ENCODE measurements at places on chromosomes 16 and 17.

- DNase-seq = no peak
These were observed 103.1 kb upstream of the CHMP6 start for GRCh38 chr17:80888276-80889160.

DNA sequence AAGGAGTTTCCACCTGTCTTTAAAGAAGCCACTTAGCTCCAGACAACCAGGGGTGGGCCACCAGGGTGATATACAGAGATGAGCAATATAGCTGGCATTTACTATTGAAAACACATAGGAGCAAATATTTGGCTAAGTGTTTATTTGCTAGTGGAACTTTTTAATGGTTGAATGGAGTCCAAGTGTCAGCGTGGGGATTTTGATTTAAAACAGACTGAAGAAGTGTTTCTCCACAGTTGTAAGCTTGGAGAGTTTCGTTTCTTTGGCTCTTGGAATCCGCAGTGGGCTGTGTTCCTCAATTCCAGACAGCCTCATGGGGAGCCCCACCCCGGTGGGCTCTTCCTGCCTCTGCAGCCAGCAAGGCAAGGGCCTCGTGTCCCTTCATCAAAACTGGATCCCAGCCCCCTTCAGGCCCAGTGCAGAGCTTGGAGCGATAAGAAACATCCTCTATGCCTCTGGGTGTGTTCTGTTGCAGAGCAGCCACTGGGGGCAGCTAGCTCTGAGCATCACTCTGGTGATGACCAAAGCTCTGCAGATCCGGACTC lies 36.1 kb downstream of the NOG start:
- peak; percentile 23 for DNase-seq

DNA sequence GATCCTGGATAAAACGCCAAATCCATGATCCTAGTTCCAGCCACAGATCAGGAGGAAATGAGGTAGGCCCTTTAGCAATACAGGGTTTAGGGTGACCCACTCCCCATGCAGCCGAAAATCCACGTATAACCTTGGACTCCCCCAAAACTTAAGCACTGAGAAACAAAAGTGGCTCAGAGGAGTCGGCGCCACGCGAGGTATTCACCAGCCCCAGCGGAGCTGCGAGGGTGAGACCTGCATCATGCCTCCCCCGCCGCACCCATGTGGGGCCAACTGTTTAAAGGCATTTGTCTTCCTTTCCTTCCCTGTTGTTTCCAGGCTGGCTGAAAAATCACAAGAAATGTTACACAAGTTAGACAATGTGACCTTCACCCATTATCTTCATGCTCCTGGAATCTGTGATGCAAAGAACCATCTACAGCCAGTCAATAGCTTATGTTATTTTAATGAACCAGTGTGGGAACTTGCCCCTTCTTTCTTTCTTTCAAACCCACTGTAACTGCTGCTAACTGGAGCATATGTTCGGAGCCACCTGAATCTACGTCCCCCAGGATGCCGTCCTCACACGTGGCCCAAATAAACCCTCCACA lies 98.2 kb upstream of the METRNL start:
- DNase-seq = no peak

- no peak for DNase-seq
These were observed 38.2 kb downstream of the CMTM4 start for GRCh38 chr16:66658143-66658859.

GRCh38 chr16:48950184-48950583 lies 331.5 kb downstream of the CBLN1 start:
- DNase-seq = no peak

DNA sequence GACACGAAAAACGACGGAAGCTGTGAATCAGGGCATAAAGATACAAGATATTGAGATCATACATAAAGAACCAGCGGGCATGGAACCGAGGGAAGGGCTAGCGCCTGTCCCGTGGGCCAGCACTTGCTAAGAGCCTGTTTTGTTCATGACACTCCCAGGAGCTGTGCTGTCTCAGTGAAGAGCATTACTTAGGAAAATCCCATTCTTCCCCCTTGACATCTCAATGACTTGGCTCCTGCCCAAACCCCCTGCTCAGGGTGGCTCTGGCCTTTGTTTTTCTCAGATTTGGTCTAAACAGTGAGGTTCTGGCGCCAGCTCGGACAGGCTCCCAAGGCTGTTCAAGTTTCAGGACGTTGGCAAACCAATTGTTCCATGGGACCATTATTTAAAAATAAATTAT lies 79.1 kb upstream of the SEC14L1 start:
- peak; percentile 30 for DNase-seq

DNA sequence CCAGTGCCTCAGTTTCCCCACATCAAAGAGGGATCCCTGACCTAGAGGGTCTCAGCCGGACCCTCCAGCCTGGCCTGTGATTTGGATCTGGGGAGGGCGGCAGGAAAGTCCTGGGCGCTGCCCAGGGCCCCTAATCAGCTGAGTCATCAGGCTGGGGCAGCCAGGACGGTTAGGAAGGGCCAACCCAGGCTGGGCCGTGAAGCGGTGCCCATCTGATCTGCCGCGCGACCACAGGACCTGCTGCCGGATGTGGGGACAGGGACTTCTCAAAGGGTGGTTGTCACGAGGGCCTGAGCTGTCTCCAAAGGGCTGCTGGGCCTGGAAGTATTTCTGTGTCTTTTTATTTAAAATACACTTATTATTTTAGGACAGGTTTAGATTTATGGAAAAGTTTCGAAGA lies 4.4 kb downstream of the TPSAB1 start:
- no peak for DNase-seq

GRCh38 chr16:28139530-28139929 lies 72.2 kb downstream of the XPO6 start:
- no peak for DNase-seq

DNA sequence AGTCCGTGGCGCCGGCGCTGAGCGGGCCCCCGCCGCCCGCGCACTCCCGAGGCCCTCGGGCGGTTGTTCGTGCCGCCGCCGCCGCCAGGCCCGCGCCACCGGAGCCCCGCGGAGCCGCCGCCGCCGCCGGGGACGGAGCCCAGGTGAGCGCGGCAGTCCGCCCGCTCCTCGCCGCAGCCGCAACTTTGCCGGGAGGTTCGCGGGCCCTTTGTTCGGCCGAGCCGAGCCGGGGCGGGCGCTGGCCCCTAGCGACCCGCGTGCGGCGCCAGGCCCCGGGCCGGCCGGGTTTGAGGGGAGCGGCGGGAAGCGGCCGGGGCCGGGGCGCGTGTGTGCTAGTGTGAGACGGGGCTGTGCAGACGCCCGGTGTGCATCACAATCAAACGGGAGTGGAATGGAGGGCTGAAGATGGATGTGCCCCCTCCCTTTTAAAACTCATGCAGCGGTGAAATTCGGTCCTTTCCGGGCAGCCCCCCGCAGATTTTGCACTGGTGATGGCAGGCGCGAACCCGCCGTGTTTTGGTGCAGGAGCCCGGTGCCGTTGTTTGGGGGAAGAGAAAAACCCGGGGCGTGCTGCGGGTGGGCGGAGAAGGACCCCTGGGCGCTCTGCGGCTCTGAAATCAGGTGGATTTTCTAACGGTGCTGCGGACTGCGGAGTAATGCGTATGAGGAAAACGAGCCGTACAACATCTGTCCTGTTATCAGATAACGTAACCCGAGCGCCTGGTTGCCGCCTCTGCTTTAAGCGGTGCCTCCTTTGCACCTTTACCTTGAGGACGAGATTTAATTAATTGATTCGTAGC lies 823 bp downstream of the TNRC6C start:
- DNase-seq = peak; percentile 35

All from BE2C (cell line).